ENCODE measurements at places on chromosomes 16 and 17.

DNA sequence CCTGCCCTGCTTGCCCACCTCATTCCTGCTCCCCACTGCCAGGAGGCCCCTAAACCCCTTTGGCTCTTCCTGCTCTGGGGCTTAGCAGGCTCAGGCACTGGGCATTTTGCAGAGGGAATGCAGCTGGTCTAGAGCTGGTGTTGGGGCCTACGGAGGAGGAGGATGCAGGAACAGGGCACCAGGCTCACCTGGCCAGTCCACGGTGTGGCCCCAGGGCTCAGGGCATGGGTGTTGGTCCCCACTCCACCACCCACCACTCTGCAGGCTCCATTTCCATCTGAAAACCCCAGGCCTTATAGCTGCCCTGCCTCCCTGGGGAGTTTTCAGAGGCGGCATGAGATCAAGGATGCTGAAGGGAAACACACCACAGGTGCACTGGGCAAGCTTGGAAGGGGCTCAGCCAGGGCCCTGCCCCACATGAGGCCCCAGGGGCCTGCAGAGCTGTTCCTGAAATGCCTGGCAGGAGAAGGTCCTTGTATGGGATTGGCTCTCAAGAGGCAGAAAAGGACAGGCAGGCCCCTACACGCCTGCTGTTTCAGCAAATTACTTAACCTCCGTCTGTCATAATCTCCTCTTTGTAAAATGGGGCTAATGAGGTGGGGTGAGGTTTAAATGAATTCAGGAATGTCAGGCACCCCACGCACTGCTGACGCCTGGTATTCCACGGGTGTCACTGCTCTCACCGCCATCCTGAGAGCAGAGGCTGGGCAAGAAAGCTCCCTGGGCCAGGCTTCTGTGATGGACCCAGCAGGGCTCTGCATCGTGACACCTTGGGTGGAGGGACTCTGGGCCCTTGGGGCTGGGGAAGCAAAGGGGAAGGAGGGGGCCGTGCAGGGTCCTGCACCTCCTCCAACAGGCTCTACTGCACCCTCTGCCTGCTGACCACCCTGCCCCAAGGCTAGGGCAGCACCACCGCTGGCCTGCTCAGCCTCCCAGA lies 9.3 kb downstream of the SLC47A2 start:
- DNase-seq = no peak

- DNase-seq = no peak
These were observed 259.9 kb downstream of the IRF8 start for GRCh38 chr16:86158688-86159360.

GRCh38 chr16:69393898-69394849 lies 8.4 kb upstream of the TERF2 start:
- DNase-seq = no peak

GRCh38 chr17:50649042-50649908 lies 14.6 kb downstream of the ABCC3 start:
- DNase-seq = no peak

DNA sequence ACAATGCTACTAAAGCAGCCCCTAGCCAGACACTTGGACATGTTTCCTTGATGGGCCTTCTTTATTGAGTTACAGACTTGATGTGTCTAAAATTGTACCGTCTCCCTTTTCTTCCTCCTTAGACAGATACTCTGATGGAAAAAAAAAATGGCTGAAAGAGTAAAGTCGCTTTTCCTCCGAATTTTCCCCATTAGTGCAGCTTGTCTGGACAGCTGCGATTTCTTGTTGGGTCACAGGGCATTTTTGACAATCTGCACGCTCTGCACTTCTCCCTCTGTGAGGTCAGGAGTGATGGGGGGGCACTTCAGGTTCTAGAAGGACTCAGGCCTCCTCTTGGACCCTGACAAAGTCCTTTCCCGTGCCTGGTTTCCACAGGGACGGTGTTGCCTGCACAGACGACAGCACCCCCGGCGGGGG lies 968 bp upstream of the PRKAR1A start:
- DNase-seq = no peak

GRCh38 chr16:51055434-51055833 lies 95.6 kb downstream of the SALL1 start:
- no peak for DNase-seq

GRCh38 chr17:75102385-75102821 lies 7.4 kb upstream of the ARMC7 start:
- no peak for DNase-seq

- peak; percentile 71 for DNase-seq
These were observed 3.1 kb downstream of the CDC6 start for GRCh38 chr17:40290629-40291280.

DNA sequence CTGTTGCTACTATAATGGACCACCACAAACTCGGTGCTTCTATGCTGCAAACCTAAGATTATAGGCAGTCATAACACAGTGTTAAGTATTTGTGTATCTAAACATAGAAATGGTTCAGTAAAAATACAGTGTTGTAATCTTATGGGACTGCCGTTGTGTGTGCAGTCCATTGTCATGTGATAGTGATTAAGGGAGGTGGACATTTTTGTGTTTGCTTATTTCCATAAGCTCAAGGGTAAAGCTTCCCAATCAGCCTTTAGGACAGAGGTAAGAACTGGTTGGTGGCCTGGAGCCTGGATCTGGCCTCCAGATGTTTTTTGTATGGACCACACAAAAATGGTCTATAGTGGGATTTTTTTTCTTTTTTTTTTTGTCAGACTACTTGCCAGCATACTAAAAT lies 29.9 kb downstream of the WWOX start:
- no peak for DNase-seq

GRCh38 chr17:77146246-77146632 lies 5.5 kb downstream of the SEC14L1 start:
- no peak for DNase-seq

- no peak for DNase-seq
These were observed 411.7 kb upstream of the ZFHX3 start for GRCh38 chr16:73459586-73459985.

DNA sequence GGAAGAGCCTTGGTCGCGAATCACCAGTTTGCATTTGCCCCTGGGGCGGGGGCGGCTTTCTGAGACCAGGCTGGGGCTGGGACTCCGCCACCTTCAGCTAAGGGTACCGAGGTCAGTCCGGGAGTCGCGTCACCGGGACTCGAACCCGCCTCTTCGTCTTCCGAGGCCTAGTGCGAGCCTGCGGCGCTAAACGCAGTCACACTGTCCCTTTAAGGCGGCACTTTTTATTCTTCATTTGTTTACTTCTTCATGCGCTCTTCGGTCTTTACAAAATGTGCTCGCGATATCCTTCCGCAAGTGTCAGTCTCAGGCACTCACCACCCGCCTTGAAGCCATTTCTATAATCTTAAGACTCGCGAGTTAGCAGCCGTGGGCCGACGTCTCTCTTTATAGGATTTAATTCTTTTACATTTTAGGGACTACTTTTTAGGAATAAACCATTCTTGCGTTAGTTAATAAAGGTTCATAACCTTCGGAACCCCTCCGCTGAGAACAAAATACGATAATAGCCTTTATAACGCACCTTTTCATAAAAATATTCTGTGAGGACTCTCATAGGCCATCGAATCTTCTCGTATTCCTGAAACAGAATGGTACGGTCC lies 593 bp upstream of the HEXIM1 start:
- DNase-seq = peak; percentile 95

- DNase-seq = no peak
These were observed 415.1 kb downstream of the NPIPA8 start for GRCh38 chr16:17921357-17921978.

DNA sequence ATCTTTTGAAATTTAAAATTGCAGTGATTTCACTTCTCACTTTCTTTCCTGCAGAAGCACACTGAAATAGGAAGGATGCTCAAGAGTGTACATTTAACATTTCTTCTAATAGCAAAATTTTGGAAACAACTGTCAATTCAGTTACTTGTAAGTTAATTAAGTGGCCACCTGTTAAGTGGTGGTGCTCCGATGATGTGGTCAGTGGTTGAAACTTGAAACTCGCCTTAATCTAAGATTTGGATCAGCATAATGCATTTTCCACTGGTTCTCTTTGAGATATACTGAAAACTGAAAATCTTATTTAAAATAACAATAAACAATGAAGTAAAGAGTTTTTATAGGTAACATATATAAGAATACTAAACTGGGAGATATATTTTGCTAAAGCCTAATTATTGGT lies 7.0 kb upstream of the MYH8 start:
- DNase-seq = no peak

GRCh38 chr17:66996926-66997325 lies 32.4 kb downstream of the CACNG4 start:
- no peak for DNase-seq

- no peak for DNase-seq
These were observed 100.7 kb downstream of the TMEM114 start for GRCh38 chr16:8489580-8489979.

GRCh38 chr17:76368545-76368944 lies 14.8 kb upstream of the PRPSAP1 start:
- peak; percentile 71 for DNase-seq

DNA sequence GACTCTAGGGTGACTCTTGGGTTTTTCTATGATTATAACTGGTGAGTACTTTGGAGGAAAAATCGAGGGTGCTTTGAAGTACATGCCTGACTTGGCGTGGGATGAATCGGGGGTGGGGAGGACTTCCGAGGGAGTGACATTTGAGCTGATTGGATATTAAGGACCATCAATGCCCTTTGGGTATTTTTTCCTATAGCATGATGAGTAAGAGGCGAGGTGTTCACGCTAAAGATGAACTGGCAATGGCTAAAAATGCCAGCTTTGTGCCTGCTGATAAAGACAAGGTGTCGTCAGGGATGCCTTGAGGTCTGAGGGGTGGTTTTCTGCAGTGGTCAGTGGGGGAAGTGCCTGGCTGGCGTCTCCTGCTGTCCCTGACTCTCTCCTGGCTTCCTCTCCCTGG lies 25.3 kb downstream of the USP43 start:
- no peak for DNase-seq

- DNase-seq = no peak
These were observed 14.4 kb downstream of the CBFA2T3 start for GRCh38 chr16:88962478-88963152.

- DNase-seq = no peak
These were observed 15.3 kb downstream of the SDK2 start for GRCh38 chr17:73628642-73629552.

GRCh38 chr16:81493755-81494433 lies 49.3 kb downstream of the CMIP start:
- no peak for DNase-seq

DNA sequence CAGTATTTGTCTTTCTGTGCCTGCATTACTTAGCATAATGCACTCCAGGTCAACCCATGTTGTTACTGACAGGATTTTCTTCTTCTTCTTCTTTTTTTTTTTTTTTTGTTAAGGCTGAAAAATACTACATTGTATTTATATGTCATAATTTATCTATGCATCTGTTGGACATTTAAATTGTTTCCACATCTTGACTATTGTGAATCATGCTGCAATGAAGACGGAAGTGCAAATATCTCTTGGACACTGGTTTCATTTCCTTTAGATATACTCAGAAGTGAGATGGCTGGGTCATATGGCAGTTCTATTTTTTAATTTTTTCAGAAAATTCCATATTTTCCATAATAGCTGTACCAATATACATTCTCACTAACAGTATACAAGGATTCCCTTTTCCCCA lies 272.7 kb upstream of the PMFBP1 start:
- no peak for DNase-seq

GRCh38 chr17:79406316-79406715 lies 204.5 kb downstream of the RBFOX3 start:
- no peak for DNase-seq

DNA sequence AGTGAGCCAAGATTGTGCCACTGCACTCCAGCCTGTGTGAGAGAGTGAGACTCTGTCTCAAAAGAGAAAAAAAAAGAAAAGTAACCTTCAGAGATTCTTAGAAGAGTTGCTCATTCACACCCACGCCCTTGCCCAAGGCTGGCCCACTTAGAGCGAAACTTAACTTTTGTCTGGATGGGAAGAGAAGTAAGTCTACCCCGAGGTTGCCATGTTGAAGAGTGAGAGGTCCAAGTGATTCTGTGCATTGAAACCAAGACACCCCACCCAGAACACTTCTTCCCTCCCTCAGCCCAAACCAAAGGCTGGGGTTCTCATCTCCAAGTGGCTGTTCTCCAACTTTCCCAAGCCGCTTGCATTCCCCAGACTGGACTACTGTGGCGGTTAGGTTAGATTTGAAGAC lies 2.4 kb upstream of the CISD3 start:
- no peak for DNase-seq

DNA sequence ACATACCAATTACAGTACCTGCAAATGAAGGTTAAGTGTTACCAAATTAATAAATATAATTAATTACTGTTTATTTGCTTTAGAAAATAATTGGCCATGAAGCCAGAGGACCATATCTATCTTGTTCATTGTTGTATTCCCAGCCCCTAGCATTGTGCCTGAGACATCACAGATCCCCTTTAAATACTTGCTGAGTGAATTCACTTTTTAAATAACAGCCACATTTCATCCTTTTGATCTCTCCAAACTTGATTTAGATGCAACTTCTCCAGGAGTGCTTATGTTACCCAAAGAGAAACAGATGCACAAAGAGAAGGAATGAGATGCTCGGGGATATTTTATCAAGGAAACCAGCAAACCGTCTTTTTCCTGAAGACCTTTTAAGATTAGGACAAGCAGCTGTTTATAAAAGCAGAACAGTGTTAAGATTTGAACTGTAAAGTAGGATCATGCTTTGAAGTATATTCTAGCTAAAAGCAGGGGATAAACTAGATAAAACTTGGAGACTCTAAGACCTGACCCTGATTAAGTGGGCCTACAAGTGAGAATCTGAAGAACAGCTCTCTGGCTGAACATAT lies 66.3 kb downstream of the CHD9 start:
- no peak for DNase-seq

DNA sequence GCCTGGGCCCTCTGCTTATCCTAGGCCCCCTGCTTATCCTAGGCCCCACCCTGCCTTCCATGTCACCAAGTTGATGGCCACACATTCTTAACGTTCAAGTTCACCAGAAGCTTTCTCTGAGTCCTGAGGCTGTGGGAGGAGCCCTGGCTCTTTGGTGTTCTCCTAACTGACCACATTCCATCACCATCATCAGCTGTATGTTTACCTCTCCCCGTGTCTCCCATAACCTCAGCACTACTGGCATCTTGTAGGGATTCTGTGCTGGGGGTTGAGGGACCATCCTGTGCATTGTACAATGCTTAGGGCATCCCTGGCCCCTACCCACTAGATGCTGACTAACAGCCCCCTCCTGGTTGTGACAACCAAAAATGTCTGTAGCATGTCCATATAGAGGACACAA lies 99.3 kb downstream of the NDE1 start:
- DNase-seq = no peak

GRCh38 chr17:29133121-29133713 lies 47.0 kb downstream of the MYO18A start:
- DNase-seq = no peak

Measured in fibroblast of skin of left biceps (primary cell).